Right ventricle myocardium inferior (tissue), 1 donor: ENCODE measurements at places on chromosomes 12 and 14.
A peak's percentile ranks its signal among the peaks of the same experiment; 100 is the strongest.

DNA sequence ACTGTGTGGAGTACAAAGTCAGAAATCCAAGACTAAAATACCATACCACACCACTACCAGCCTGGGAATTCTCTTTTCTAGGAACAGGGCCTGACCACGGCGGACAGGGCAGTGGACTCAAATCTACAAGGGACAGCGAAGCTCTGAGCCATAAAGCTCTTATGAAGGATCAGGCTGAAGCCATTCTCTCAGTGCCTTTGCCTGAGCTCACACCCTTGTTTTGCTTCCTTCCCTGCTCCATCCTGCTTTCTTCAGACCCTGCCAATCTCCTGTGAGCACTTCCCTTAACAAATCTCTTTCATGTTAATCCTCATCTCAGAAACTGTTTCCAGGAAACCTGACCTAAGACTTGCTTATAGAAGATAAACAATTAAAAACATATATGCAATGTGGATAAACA lies 398.5 kb downstream of the MDGA2 start:
- no peak for DNase-seq

DNA sequence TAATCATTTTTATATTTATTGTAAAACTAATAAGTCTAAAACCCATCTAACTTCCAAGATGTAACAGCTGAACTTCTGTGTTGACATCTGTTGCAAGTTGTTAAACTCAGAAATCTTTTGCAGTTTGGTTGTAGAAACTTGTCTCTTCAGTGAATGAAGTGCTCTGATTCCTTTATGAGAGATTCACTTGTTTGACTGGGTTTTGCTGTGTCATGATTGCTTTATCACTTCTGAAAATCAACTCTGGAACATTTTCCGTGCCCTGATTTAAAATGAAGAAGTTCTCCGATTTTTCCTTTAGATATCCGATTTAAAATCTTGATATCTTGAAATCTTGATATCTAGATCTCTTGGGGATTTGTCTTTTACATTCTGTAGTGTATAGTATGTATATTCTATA lies 65.1 kb downstream of the DIP2B start:
- no peak for DNase-seq

DNA sequence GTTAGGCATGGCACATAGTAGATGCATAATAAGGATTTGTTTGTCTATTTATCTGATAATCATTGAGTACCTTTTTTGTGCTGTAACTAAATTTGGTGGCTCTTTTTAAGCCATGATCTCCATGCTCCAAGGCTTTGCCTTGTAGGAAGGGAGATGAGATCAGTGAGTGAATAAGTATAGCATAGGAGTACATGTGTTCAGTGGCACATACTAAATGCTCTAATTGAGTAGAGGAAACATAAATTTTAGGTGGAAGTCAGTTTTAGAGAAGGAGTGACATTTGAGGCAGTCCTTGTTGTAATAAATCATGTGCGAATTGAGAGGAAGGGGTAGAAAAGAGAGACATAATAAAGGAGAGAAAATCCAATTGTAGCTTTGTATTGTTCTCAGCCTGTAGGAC lies 482.6 kb downstream of the NRXN3 start:
- DNase-seq = no peak

GRCh38 chr12:131782061-131782460 lies 46.1 kb upstream of the MMP17 start:
- DNase-seq = no peak

DNA sequence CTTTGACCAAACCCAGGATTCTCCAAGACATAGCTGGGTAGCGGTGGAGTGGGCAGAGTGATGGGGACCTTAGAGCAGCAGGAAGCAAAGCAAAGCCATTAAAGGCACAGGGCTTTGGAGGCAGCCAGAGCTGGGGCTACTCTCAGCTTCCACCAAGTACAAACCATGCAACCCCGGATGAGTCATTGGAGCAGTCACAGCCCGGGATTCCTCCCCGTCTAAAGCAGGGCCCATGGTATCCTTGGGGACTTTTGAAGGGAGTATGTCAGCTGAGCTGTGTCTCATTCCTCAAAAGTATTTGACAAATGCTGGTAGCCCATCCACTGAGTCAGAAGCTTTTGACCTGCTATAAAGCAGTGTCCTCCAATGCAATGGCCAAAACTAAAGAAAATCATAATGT lies 9.7 kb upstream of the IFI27 start:
- DNase-seq = no peak

GRCh38 chr14:77224212-77224611 lies 42.6 kb downstream of the TMEM63C start:
- no peak for DNase-seq

DNA sequence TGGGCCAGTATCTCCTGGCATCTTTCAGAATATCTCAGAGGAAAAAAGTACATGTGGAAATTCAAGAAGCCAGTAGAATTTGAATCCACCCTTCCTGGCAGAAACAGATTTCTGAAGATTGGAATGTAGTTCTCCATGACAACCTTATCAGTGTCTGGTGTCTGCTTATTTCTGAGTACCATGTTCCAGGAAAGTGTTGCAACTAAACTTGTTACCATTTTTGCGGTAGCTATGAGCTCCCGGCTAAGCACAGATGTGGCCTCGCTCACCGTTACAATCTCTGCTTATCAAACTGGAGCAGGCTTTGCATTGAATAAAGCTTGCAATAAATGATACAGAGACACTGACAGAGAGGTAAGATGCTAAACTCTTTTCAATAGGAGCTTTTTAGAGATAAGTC lies 13.0 kb upstream of the ITPR2 start:
- DNase-seq = no peak

DNA sequence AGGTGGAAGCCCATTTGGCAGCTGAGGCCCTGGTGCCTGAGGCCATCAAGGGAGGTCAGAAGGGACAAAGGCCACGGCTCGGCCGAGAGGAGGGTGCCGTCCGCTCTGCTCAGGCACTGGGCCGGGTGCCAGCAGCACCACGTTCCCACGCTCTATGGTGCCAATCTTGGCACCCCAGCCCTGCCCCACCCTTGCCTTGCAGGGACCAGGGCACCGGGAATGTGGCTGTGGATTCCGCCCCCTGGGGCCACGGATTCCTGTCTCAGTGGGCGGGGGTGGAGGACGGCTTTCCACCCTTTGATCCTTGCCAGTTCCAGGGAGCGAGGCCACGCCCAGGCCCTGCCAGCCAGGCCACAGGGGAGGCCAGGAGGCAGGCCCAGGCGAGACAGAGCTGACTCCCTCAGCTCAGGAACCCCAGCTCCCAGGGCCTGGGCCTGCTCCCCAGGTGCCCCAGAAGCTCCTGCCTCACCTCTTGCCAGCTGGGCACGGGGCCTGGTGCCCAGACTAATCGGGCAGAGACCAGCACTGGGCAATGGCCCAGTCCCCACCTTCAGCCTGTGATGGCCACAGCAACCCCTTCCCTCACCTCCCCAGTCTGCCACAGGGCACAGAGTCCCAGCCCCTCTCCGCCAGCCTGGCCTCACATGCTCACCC lies 26.4 kb upstream of the GPR132 start:
- peak; percentile 88 for DNase-seq

DNA sequence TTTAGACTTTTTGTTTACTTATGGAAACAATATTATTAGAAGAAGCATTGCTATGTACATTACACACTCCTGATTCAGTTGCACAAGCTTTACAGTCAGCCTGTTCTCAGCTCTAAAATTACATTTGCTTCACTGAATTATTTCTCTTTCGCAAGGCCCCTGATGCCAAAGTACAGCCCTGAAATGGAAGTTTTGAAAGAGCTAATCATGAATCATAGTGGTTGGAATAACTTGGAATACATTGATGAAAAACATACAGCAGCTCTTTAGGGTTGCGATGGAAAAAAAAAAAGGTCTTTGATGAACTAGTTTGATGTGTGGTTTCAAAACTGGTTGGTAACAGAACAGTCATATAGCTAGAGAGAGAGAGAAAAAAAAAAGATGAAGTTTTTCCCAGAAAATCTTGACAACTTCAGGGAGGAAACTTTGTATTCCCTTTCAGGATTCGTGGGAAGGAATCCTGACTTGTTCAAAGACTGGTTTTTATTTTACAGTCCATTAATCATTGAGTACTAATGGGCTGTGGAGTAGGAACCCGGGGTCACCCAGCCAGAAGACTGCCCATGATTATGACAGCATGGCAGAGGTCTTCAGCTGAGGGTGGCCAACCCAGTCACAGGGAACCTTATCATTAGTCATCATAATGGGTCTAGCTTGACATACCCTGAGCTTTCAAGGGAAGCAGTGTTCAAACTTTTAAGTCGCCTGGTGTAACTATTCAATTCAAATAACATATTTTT lies 460.1 kb downstream of the NAV3 start:
- DNase-seq = no peak

GRCh38 chr14:68089146-68089731 lies 269.7 kb downstream of the RAD51B start:
- no peak for DNase-seq

GRCh38 chr14:94601884-94602391 lies 10.3 kb upstream of the SERPINA3 start:
- peak; percentile 84 for DNase-seq

- no peak for DNase-seq
These were observed 27.2 kb downstream of the DMAC2L start for GRCh38 chr14:50339178-50339804.

DNA sequence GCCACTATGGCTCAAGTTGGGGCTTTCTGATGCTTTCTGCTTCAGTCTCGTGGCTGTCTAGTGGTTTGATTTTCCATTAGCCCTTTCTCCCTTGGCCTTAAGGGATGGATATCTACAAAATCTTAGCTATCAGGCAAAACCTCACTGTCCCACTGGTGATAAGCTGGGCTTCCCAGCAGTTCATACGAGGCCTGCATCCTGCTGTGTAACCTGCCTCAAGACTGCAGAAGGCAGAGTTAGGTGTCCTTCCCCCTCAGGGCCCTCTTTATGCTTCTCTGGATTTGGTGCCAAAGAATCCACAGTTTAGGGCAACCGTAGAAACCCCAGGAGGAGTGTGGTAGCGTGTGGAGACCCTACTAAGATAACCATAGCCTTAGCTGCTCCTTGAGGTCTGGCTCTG lies 38.9 kb downstream of the ETV6 start:
- no peak for DNase-seq

DNA sequence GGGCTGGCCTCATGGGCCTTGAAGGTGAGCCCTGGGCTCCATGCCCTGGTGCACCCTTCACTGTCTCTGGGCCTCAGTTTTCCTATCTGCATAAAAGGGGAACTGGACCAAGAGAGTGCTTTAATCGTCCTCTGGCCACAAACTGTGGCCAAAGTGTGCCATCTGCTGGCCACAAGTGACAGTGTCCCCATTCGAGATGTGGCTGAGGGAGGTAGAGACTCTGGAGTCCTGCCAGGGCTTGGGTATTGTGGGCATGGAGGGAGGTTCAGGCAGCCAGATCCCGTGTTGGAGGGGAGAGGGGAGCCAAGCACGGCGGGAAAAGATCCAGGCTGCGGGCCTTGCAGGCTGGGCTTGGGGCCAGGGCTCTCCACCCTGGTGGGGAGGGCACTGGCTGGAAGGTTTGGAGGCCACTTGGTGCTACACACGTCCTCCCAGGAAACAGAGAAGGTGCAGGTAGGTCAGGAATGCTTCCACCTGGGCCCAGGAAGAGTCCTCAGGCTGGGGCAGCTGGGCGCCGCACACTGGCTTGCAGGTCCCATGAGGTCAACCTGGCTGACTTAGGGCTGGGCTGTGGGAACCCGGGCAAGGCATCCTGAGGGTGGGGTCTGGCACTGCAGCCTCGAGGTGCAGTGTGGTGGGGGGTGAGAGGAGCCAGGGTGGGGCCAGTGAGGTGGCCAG lies 7.3 kb upstream of the KIF26A start:
- peak; percentile 77 for DNase-seq

- DNase-seq = no peak
These were observed 465.7 kb upstream of the FAR2 start for GRCh38 chr12:28683366-28683765.

- DNase-seq = no peak
These were observed 841.7 kb downstream of the VRK1 start for GRCh38 chr14:97638864-97639263.

GRCh38 chr12:49642370-49642802 lies 19.0 kb downstream of the PRPF40B start:
- no peak for DNase-seq

- no peak for DNase-seq
These were observed 39.1 kb upstream of the NAP1L1 start for GRCh38 chr12:76123259-76124212.

DNA sequence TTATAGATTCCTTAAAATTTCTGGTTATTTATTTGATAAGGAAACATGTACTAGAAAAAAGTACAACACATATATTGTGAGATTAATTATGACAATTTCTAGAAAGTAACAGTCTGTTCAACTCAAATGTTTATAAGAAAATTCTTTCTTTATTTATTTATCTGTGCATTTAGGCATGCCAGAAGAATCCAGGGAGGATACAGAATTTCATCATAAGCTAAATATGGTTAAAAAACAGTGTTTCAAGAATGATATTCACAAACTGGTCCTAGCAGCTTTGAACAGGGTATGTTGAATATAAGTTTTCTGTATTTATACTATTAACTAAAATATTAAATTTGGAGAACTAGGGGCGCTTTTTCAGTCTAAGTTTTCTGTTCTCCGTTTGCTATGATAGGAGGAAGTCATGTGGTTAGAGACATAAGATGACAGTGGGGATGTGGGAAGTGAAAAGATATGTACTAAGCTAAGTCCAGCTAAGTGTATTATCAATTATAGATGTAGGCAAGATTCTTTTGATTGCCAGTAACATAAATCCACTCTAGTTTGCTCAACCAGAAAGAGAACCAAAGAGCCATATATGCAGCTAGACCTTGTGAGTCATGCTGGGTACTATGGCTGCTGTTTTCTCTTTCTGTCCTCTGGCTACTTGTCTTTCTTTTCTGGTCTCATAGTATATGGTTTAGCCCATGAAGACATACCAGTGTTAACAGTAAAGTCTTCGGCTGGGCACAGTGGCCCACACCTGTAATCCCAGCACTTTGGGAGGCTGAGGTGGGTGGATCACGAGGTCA lies 39.0 kb downstream of the LRRK2 start:
- no peak for DNase-seq

GRCh38 chr14:22210906-22211305 lies 378.1 kb downstream of the DAD1 start:
- no peak for DNase-seq

DNA sequence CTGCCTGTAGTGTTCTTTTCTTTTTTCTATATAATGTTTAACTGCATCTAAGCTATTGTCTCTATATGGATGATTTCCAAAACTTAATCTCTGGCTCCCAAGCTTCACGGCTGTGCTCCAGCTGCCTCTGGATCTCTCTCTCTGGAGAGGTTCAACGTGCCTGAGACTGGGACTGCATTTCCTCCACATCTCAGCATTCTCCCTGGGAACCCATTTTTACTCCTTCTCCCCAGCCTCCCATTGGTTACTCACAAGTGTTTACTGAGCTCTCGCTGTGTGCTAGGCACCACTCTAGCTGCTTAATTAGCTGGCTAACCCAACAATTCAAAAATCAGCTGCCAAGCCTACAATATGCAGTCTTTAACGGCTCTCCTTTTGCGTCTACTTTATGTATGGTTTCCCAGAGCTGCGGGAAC lies 34.7 kb downstream of the FBXL14 start:
- no peak for DNase-seq

- DNase-seq = no peak
These were observed 3.6 kb upstream of the WSB2 start for GRCh38 chr12:118064608-118065007.

GRCh38 chr12:121034616-121035305 lies 4.3 kb downstream of the OASL start:
- no peak for DNase-seq

- no peak for DNase-seq
These were observed 203.0 kb downstream of the SNAPC1 start for GRCh38 chr14:61965030-61965745.

GRCh38 chr12:6635856-6636531 lies at the start of gene LPAR5:
Gene LPAR5, minus strand, starts transcription at chr12:6635959. Its CDS starts 14,711 bp downstream, at chr12:6621248.
- DNase-seq = no peak

- no peak for DNase-seq
These were observed 24.3 kb downstream of the DDX24 start for GRCh38 chr14:94056579-94057308.
